ENCODE measurements at places on chromosomes 11 and 22.

DNA sequence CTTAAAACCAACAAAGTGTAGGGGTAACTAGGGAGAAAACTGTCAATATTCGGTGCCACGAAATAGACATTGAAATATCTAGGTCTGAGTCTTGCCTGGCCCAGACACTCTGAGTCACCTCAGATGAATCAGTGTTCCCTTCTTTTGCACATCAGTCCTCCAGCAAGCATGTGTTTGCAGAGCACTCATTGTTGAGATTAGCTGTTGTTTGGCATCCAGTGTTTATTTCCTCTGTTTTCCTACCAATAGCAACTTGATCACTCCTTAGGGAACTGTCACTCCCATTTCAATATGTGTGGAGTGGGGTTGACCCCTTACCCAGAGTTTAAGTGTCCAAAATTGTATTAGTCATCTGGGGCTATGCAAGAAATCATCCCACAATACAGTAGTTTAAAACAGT, 4.7 kb upstream of the ASCC2 start:
- peak; percentile 97 for DNase-seq

- no peak for DNase-seq
Observed at GRCh38 chr11:10401696-10402392, 53.2 kb upstream of the AMPD3 start.

- DNase-seq: no peak
Observed at GRCh38 chr11:101765932-101766331, 148.9 kb upstream of the CEP126 start.

DNA sequence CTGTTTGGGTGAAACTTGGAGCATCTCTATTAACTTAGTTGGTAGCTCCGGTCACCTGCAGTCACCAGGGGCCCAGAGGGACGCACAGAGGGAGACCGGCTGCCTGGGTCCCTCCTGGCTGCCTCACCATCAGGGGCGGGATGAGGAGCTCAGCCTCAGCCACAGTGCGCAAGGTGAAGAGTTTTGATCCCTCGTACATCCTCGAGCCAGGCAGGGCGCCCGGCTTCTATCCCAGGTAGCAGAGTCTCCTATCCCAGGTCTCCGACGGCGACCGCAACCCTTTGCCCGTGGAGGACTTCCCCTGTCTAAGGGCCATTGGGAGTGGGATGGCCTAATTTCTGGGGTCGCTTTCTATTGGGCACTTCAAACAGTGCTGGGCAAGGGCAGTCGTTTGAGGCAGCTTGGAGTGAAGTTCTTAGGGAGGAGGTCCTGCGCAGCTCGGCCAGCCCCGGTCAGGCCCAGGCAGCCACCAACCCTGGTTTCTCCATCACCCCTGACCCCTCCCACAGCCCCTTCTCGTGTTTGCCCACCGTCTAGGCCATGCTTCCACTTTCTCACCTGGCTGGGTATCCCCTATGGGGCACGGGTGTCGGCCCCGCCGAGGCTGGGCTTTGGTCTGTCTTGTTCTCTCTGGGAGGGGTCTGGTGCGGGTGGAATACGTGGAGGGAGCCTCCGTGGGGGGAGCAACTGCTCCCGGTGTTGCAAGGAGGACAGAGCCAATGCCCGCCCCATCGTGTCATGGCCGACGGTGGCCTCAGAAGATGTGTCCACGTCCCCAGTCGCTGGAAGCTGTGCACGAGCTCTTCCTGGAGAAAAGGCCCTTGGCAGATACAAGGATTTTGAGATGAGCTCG, 3.6 kb upstream of the MRGPRG start:
- no peak for DNase-seq

DNA sequence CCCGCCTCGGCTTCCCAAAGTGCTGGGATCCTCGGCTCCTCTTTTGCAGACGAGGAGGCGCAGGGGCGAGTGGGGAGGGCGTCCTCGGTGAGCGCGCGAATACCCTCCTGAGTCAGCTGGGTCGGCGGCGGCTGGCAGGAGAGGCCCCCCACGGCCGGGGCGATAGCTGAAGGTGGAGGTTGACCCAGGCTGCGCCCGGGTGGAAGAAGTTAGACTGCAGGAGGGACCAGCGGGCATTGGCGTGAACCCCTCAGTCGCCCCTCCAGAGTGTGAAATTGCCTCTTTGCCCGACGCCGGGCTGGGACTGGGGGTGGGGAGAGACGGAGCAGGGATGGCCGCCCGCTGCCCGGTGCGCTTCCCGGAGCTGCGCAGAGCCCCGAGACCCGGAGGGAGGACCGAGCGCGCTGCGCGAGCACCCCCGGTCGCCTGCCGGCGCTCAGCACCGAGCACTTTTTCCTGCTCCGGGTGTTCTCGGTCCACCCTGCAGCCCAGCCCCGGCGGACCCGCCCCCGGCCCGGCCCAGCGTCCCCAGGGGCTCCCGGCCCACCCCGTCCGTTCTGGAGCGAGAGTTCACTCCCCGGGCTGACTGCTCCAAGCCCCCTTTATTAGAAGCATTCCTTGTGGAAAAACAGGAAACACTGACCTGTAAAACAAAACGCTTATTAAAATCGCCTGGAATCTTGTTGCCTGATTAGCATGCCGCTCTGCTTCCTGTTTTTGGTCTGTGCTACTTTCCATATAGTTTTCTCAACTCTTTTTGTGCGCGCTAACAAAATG, 13.7 kb upstream of the CPT1A start:
- no peak for DNase-seq

DNA sequence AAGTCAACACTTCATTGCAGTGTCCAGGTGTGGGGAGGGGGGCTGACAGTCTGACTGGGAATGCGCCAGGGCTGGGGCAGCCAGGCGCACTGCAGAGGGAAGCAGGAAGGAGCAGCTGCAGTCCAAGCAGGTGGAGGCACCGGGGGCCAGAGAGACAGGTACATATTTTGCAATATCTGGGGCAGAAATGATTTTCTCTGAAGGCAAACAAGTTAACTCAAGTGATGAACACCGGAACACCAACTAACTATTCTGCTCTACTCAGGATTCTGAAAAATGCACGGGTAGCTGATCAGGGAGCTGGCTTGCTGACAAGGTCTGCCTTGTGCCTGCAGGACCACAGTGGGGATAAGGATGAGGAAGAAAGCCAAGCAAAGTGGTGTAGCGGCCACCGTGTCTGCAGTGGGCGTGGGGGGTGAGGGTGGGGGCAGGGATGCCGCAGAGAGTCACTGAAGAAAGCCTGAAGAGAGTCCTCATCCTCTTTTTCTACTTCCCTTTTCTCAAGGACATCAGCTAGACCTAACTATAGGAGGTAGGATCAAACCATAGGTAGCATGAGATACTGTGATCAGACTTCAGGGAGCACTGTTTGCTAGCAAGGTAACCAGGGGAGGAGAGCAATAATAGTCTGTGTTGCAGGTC, 83.4 kb downstream of the SCN3B start:
- DNase-seq: no peak

- no peak for DNase-seq
Observed at GRCh38 chr11:44622190-44622650, 56.8 kb downstream of the CD82 start.

- DNase-seq: no peak
Observed at GRCh38 chr11:125593114-125593820, 615 bp downstream of the STT3A start.

DNA sequence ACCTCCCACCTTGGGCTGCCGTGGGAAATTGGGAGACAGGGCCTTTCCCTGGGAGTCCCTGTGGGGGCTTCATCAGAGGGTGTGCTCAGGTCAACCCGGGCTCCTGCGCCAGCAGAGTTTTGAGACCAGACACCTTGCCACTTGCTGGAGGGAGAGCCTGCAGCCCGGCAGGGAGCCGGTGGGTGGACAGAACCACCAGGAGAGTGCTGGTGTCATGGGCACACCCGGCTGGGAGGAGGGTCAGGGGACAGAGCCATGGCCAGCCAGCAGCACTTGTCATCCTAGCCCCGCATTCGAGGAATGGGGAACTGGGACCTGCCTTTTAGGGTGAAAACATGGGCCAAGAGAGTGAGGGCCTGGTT, 209.3 kb downstream of the TBC1D22A start:
- DNase-seq: no peak

DNA sequence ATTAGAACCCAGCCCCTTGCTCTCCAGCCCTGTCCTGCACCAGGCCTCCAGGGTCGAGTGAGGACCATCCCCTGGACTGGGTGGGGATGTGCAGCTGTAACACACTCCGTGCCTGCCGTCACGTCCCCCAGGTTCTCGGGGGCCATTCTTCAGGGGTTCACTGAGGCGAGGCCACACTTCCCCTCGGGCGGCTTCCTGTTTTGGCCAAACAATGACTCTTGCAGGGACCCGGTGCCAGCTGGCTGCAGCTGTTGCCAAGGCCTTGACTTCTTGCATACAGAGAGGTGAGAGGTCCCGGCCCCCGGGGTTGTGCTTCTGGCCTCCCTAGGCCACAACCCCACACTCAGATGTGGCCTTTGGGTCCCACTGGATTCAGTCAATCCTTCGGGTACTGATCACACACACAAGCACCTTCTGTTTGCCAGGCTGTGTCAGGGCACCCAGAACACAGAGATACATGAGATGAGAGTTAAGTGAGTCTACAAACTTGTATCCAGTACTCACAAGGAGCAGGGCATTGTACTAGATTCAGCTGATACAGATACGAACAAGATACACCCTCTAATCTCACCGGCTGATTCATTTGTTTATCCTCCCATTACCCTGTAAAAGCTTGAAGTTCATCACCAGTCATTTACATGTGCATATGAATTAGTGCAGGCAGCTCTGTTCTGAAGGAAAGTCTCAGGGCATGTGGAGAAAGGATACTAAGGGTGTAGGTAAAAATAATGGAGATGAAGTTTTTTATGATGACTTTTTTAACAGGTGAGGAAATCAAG, 32.9 kb downstream of the LRRC32 start:
- DNase-seq: no peak

- no peak for DNase-seq
Observed at GRCh38 chr11:133841279-133842043, 3.9 kb downstream of the SPATA19 start.

GRCh38 chr22:32684822-32685187, 116.7 kb upstream of the TIMP3 start:
- DNase-seq: no peak

GRCh38 chr11:80916173-80916798, 1475.5 kb upstream of the TENM4 start:
- no peak for DNase-seq

DNA sequence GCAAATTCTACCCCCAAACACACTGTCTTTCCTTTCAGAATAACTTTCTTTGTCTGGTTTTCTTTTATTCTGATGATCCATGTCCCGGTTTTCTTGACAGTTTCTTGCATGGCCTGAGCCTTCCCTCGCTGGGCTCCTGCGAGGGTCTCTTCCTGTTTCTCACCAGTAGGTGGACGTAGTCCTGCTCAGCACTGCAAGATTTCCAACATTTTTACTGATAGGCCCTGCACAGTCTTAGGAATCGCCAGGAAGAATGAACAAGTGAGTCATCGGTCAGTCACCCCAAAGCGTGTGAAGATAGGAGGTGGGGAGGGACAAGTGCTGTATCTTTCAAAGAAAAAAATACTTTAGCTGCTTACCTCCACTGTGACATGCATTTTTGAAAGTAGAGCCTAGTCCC, 16.9 kb upstream of the KIRREL3 start:
- peak; percentile 65 for DNase-seq

DNA sequence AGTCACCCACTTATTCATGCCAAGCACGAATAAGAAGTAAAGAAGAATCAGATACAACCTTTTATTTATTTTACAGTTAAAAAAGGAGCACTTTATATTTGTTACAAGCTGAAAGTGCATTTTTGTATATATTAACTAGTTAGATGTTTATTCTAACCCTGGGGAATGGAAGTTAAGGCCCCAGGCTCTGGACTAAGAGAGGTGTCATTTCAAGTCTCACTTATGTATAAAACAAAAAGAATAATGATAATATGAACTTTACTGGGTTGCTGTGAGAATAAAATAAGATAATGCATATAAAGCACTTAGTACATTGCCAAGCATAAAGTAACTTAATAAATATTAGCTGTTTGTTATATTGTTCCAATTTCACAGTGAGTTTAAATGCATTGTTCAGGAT, 12.1 kb upstream of the FAT3 start:
- no peak for DNase-seq

GRCh38 chr11:115132436-115133228, 371.6 kb downstream of the CADM1 start:
- DNase-seq: no peak

DNA sequence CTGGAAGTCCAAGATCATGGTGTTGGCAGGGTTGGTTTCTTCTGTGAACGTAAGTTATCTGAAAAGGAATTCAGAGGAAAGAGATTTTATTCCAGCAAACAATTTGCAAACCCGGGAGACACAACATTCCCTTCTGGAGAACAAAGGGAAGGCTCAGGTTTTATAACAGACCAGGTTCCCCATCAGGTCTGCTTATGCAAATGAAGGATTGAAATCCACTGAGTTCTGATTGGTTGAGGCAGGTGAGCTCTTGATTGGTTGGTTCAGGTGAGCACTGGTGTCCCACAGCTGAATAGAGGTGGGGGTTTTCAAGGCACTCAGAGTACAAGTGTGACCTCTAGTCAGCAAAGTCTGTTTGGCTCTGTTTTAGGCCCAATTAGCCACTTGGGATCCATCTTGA, 1306.8 kb downstream of the TBC1D22A start:
- DNase-seq: no peak

DNA sequence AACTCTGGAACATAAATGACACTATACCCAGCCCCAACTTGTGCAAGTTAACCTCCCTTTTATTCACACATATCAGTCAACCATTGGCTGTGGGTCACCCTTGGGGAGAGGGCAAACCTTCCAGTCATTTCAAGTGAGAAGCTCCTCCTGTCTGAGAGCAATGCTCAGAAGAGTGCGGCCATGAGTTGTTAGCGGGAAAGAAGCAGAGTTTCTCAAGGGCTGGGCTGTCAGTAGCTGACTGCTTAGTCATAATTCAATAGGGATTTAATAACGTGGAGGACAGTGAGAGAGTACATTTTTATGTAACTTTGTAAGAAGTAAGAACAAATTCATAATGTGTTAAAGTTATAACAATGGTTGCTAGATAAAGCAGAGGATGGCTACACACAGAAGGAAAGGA, 5.1 kb downstream of the PATE2 start:
- DNase-seq: no peak

All from GM04503 (cell line).